ENCODE measurements at places on chromosomes 3 and 15.
A peak's percentile ranks its signal among the peaks of the same experiment; 100 is the strongest.

GRCh38 chr15:60536314-60536713, 57.4 kb upstream of the ICE2 start:
- DNase-seq: no peak

DNA sequence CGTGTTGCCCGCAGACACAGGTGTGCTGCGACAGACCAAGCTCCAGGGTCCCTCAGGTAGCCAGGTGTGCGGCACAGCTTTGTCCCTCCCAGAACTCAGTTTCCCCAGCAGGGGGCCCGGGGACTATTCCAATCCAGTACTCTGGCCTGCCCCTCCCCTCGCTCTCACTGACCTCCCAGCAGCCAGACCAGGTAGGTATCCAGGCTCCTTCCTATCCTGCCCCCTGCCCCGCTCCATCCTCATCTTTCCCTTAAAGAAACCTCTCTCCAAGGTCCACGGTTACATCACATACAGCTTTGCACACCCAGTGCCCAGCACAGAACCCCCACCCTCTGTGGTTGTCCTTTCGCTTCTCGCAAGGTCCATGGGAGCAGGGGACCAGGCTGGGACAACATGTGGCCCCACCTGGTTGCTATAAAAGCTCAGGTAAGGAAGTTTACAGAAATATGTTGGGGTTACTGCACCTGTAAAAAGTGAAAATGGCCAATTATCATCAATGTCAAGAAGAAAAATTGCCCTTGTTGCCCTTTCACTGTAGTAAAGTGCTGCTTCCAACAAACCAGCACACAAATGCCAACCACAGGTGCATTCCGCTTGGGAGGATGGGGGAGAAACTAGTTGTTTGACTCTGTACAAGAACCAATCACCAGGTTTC, 7.3 kb upstream of the CYP11A1 start:
- DNase-seq: no peak

DNA sequence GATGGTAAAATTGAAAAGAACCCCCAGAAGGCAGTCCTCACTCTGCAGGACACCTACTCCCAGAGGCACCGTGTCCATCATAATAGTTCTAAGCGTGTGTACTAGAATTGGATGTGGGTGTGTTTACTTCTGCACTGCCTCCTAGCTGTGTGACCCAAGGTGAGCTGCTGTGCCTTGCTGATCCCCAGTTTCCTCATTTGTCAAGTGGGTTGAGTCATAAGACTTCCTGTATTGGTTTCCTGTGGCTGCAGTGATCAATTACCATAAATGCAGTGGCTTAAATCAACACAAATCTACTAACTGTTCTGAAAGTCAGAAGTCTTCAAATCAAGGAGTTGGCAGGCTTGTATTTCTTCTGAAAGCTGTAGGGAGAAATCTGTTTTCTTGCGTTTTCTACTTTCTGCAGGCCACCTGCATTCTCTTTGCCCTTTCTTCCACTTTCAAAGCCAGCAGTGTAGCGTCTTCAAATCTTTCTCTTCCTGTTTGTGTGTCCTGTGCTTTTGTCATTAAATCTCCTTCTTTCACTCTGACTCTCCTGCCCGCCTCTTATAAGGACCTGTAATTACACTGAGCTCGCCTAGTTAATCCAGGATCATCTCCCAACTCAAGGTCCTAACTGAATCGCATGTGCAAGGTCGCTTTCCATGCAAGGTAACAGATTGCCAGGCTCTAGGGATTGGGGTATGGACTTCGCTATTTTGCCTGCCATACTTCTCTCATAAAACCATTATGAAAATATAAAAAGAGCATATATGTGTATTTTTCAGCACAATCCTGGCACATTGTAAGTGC, 59.0 kb downstream of the RORA start:
- DNase-seq: no peak

DNA sequence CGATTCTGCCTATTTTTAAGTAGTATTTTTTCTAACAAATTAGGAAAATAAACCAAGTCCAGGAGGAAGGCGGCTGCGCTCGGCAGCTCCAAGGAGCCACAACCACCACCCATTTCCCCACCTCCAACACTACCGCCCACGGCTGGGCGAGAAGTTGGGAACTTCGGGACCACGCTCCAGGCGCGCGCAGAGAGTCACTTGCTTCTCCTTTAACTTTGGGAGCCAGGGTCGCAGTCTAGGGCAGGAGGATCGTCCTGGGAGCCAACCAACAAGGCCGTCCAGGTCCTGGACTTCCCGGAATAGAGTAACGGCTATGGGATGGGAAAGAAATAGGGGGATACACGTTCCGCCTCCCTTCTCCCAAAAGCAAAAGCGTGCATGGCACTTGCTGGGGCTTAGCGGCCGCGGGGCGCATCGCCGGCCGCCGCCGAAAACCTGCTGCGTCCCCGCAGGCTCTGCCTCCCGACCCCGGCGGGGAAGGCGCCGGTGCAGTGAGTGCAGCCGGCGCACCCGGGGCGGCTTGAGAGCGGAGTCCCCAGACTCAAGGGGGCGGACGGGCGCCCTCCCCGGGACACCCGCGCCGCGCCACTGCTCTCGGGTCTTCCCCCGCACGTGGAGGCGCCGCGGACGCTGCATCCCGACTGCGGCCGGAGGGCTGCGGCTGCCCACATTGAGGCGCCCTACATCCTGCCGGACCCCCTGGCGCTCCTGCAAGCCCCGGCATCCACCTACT, 699 bp downstream of the MEGF11 start:
- no peak for DNase-seq

DNA sequence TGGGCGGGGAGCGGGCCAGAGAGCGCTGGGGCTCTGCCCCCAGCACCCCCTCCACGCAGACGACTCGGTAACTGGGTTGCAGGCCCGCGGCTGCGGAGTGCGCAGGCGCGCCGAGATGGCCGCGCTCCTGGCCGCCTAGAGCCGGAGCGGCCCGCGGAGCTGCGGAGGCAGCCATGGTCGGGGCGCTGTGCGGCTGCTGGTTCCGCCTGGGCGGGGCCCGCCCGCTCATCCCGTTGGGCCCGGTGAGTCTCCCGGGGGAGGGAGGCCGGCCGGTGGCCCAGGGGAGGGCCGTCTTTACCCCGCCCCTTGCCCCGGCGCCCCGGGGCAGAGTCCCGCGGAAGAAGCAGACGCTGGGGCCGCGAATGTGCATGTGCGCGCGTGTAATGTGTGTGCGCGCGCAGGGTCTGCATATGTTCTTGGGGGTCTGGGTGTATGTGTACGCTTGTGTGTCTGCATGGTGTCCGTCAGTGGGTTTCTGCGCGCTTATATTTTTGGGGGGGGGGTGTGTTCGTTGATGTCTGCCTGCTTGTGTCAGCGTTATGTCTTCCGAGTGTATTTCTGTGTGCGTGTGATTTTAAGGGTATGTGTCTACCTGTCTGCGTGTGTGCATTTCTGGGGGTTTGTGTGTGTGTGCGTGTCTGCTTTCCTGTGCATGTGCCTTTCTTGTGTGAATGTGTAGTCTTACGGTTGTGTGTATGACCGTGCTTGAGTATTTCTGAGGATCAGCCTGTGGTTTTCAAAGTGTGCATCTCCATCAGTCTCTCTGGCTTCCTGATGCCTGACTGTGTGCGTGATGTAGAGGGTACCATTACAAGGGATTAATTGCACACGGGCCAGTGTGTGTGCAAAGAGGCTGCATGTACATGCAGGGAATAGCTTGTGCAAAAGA, at the start of gene ABHD14A:
ABHD14A (plus strand) TSS at position 102 of the 889 bp plus-strand sequence; CDS start at position 174, 72 bp downstream.
- DNase-seq: no peak

DNA sequence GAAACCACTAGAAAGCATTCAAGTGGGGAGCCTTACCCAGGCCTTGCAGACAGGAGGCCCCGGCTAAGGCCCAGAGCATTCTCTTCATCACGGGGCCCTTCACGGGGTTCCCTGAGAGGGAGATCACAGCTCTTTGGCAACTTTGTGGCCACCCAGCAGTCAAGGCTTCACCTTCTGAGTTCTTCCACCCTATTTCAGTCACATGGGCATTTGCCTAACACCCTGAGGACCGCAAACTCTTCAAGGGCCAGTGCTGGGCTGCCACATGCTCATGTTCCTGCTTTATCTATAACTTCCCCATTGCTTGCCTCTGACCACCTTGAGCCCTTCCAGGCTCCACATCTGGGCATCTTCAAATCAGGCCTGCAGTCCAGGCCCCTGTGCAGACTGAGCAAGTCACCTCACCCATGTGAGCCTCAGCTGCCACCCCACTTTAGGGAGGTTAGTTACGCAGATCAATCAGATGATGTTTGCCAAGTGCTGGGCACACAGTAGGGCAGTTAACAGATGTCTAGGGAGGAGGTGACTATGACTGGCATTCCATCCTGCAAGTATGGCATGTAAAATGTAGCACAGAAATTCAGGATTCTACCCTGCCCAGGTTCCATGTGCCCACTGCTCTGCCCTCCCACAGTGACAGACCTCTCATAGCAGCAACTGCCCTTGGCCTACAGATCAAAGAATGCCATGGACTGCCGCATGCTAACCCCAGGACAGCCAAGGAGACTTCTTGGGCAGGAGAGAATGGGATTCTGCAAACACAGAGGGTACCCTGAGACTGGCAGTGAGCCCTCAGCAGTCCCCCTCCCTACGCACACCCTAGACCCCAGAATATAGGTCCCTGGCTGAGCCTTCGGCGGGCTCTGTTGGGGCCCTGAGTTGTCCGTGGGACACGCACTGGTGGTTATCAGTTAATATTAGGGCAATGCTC, 37.6 kb upstream of the ZNF710 start:
- no peak for DNase-seq

DNA sequence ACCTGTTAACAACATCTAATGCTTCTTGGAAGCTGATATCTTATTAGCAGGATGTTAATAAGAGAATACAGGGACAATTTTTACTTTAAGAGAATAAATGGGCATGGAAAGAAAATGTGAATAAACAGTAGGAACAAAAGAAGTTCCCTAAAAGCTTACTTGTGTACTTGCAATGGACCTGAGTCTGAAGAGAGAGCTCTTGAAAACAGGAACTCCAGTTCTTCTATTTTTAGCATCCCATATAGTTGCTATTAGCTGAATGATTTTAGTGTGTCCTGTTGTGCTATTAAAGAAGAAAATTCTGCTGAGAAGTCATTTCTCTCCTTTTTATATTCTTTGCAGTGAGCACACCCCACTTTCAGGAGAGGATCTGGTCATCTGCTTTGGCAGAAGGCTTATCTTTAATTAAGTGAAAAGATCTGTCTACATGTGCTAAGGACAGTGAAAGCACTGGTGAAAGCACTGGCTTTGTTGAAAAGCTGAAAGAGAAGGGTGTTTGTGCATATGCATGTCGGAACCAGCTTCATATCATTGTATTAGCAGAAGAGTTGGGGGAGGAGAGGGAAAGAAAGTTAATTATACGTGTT, 1.4 kb upstream of the ST3GAL6 start:
- DNase-seq: no peak

DNA sequence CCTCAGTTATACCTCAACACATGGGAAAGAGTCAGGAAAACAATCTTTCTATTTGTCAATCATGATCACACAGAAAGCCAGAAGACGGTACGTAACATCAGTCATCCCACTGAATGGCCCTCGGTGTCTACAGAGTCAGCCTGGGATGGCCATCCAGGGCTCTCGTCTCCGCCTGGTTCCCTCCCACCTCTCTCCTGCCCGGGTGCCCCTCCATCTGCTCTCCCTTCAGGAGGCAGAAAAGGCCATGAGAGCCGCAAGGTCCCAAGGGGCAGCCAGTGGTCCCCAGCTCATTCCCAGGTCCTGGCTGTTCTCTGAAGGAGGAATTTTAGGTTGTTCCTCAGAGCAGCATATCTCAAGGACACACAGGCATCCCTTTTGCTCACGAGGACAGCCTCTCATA, 4.4 kb upstream of the LRRC15 start:
- no peak for DNase-seq

GRCh38 chr3:184066211-184066610, 13.4 kb downstream of the HTR3C start:
- DNase-seq: peak; percentile 14

- DNase-seq: no peak
These were observed 331.0 kb upstream of the ROPN1 start for GRCh38 chr3:124322966-124323365.

GRCh38 chr3:64251019-64251418, 25.8 kb upstream of the PRICKLE2 start:
- DNase-seq: no peak

- DNase-seq: no peak
These were observed at the start of gene SH3GL3 for GRCh38 chr15:83446904-83447709. Gene SH3GL3 (plus strand): TSS chr15:83447341. CDS start chr15:83447534, 193 bp downstream.

GRCh38 chr15:50879016-50879617, 29.4 kb upstream of the AP4E1 start:
- no peak for DNase-seq

- no peak for DNase-seq
These were observed 76.4 kb upstream of the ROBO1 start for GRCh38 chr3:79844176-79844575.

DNA sequence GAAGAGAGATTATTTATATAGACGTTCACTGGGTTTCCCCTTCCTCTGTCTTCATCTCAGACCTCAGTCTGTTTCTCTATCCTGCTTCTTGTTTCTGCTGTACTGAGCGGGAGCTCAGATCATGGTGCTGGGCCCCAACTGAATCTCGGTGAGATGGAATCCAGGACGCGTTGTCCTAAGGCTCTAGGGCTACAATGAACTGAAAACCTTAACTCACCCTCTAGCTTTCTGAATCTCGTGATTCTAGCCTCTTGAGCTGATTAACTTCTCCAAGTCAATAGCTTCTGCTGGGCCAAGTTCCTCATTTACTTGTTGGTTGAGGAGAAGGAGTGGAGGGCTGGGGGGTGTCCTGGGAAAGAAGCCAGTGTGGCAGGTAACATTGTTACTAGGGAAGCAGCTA, 32.7 kb upstream of the MAP3K13 start:
- DNase-seq: no peak

- DNase-seq: no peak
These were observed 91.3 kb upstream of the PRR23E start for GRCh38 chr3:127101411-127102187.

DNA sequence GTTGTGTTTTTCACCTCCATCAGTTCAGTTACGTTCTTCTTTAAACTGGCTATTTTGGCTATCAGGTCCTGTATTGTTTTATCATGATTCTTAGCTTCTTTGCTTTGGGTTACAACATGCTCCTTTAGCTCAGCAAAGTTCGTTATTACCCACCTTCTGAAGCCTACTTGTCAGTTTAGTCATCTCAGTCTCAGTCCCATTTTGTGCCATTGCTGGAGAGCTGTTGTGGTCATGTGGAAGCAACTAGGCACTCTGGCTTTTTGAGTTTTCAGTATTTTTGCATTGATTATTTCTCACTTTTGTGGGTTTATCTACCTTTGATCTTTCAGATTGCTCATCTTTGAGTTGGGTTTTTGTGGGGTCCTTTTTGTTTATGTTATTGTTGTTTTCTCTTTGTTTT, 151.3 kb downstream of the CFAP20DC start:
- DNase-seq: no peak

GRCh38 chr3:8739757-8740504, 6.3 kb downstream of the CAV3 start:
- DNase-seq: peak; percentile 93

GRCh38 chr3:144296808-144297207, 325.2 kb downstream of the DIPK2A start:
- no peak for DNase-seq

GRCh38 chr3:114764056-114764492, 383.0 kb downstream of the ZBTB20 start:
- no peak for DNase-seq

DNA sequence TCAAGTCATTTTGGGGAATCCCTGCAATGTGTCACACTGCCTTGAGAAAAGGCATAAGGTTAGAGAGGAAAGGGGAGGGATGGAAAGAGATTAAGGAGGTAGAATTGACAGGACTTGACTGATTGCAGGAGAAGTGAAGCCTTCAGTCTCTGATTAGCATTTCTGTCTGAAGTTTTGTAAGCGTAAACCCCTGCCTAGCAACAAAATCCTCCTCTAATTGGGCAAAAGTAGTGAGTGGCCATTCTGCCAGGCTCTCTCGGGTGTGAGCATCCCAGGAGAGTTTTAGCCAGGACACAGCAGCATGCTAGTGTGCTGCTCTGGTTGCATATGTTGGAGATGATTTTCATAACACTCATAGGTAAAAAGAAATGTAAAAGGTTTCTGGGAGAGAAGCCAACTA, 117.0 kb upstream of the MRPL3 start:
- DNase-seq: no peak

All from HS-5 (cell line).